Globus pallidus (tissue), 1 donor: ENCODE measurements at places on chromosomes 3 and 15.
A peak's percentile ranks its signal among the peaks of the same experiment; 100 is the strongest.

- DNase-seq: peak; percentile 48
These were observed 165.0 kb upstream of the TLE3 start for GRCh38 chr15:70262591-70263274.

DNA sequence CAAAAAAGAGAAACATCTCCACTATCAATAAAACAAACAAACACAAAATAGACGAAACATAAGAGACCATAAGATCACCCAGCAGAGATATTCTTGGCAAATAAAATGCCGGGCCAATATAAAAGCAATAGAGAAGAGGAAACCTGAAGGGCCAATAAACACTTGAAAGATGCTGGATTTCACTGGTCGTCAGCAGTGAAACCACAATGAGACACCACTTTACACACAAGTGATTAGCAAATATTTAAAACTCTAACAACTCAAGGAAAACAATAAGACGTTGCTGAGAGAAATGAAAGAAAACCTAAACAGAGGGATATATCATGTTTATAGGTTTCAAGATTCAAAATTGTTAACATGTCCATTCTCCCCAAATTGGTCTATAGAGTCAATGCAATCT is 148.5 kb downstream of the WDR76 start:
- no peak for DNase-seq

GRCh38 chr3:12458901-12459300 is 25.4 kb upstream of the TSEN2 start:
- no peak for DNase-seq

GRCh38 chr15:25846377-25846776 is 16.8 kb downstream of the ATP10A start:
- DNase-seq: no peak

GRCh38 chr15:49751191-49751590 is 130.3 kb downstream of the DTWD1 start:
- DNase-seq: no peak

DNA sequence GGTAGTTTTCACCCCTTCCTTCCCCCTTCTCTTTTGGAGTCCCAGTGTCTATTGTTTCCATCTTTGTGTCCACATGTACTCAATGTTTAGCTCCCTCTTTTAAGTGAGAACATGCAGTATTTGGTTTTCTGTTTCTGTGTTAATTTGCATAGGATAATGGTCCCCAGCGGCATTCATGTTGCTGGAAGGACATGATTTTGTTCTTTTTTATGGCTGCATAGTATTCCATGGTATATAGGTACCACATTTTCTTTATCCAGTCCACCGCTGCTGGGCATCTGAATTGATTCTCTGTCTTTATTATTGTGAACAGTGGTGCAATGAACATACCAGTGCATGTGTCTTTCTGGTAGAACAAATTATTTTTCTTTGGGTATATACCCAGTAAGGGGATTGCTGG is 7.7 kb upstream of the HDGFL3 start:
- DNase-seq: no peak
